Sigmoid colon (tissue), 7 donors: ENCODE measurements at places on chromosomes 7 and 10. TPM values are rescaled to one million over a fixed set of nuclear protein-coding genes. Genes with fewer than 3 reads are reported as not detected.
A peak's percentile ranks its signal among the peaks of the same experiment; 100 is the strongest.

SPDYE11 gene
- not detected for total RNA-seq

TMEM236 gene
- 0.28 TPM for total RNA-seq

DNA sequence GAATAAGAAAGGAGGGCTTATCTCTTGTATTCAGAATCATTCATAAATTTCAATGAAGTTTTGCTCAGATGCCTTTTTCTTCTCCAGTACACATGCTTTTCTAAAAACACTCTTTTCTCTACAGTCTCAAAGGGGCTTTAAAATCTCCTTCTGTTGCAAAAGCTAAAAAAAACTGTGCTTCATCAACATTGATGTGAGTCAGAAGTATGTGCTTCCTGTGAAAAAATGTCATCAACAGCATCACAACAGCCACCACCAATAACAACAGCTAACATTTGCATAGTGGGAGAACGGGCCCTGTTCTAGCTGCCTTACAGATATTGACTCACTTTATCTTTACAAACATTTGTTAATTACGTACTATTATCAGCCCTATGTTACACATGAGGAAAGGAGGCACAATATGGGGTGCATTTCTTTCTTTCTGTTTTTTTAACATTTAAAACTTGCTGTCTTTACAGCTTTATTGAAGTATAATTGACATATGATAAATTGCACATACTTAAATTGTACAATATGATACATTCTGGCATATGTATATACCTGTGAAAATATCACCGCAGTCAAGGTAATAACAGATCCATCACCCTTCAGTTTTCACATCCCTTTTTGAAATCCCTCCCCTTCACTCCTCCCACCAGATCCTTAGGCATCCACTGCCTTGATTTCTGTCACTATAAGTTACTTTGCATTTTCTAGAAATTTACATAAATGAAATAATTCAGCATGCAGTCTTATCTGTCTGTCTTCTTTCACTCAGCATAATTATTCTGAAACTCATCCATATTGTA lies 1605.4 kb upstream of the LRRTM3 start:
- no peak overlapping the region for H3K4me3 ChIP-seq
- H3K27ac ChIP-seq, result no peak overlapping the region
- H3K4me1 ChIP-seq, result no peaks in the 10 kb centered on the region
- no peaks in the 10 kb centered on the region for H3K27me3 ChIP-seq

- no peak overlapping the region for H3K4me3 ChIP-seq
- no peak overlapping the region for H3K27ac ChIP-seq
- no peaks in the 10 kb centered on the region for H3K4me1 ChIP-seq
- no peaks in the 10 kb centered on the region for H3K27me3 ChIP-seq
- no peak for DNase-seq
Measured at GRCh38 chr7:131747658-131748232, 191.3 kb upstream of the PODXL start.

GRCh38 chr7:135719688-135720087 lies 8.3 kb downstream of the SLC13A4 start:
- no peak for DNase-seq
- no peak overlapping the region for H3K4me3 ChIP-seq

DPP6 gene
- 51.2 TPM for total RNA-seq

- H3K27me3 ChIP-seq, result no peaks in the 10 kb centered on the region
- no peak overlapping the region for H3K4me3 ChIP-seq
- no peaks in the 10 kb centered on the region for H3K4me1 ChIP-seq
- H3K27ac ChIP-seq, result peak overlapping the region; percentile 39
- DNase-seq, result no peak
- H3K36me3 ChIP-seq, result peaks cover 8% of the 10 kb centered on the region
Measured at GRCh38 chr7:137873979-137874777, 27.4 kb upstream of the DGKI start.

WDR86 gene
- total RNA-seq, result 23.8 TPM

CYP3A4 gene
- not detected for total RNA-seq

- H3K4me1 ChIP-seq, result no peaks in the 10 kb centered on the region
- no peak overlapping the region for H3K27ac ChIP-seq
- H3K36me3 ChIP-seq, result no peaks in the 10 kb centered on the region
- H3K4me3 ChIP-seq, result no peak overlapping the region
- no peak for DNase-seq
Measured at GRCh38 chr7:72078856-72079255, 333.3 kb downstream of the CALN1 start.

DNA sequence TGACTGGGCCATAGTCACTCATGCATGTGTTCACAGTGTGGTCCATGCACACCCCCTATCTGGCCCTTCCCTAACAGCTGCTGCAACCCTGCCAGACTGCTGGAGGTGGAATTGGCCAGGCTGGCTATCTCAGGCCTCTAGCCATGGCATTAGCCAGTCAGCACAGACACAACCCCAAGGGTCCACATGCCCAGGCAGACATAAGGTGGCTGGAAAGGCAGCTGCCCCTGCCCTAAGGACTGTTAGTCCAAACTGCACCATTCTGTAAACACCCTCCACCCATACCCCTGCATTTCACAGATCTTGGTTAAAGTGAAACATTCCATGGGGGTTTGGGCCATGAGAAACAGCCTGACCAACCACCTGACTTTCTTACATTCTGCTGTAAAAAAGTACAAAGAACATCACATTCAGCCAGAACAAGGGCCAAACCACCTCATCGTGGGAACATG lies 137.4 kb upstream of the KCNMA1 start:
- no peak for DNase-seq
- H3K4me1 ChIP-seq, result peaks cover 8% of the 10 kb centered on the region
- no peak overlapping the region for H3K4me3 ChIP-seq
- no peak overlapping the region for H3K27ac ChIP-seq
- no peaks in the 10 kb centered on the region for H3K27me3 ChIP-seq
- no peaks in the 10 kb centered on the region for H3K36me3 ChIP-seq

- H3K27me3 ChIP-seq, result peaks cover 17% of the 10 kb centered on the region
- H3K36me3 ChIP-seq, result no peaks in the 10 kb centered on the region
- peak; percentile 3 for DNase-seq
- H3K4me3 ChIP-seq, result no peak overlapping the region
Measured at GRCh38 chr10:72082856-72083789, 5.2 kb downstream of the SPOCK2 start.

DNA sequence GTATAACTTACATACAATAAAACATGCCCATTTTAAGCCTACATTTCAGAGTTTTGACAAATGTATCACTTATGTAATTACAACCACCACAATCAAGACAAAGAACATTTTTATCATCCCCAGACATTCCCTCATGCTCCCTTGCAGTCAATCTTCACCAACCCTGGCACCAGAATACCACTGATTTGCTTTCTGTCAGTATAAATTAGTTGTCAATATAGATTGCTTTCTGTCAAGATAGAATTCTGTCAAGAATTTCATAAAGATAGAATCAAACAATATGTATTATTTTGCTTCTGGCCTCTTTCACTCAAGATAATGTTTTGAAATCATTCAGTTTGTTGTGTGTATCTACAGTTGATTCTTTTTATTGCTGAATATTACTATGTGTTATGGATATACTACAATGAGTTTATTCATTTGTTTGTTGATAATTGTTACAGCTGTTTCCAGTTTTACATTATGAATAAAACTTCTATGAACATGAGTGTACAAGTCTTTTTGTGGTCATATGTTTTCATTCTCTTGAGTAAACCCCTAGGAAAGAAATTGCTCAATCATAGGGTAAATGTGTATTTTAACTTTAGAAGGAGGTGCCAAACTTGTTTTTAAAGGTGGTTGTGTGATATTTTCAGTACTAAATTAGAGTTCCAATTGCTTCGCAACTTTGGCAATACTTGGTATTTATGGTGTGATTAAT lies 56.9 kb downstream of the IFIT5 start:
- DNase-seq, result no peak
- H3K4me1 ChIP-seq, result peaks cover 25% of the 10 kb centered on the region
- no peaks in the 10 kb centered on the region for H3K27me3 ChIP-seq
- H3K4me3 ChIP-seq, result no peak overlapping the region
- no peak overlapping the region for H3K27ac ChIP-seq
- H3K36me3 ChIP-seq, result no peaks in the 10 kb centered on the region

STEAP1 gene
- total RNA-seq, result 15.0 TPM

- H3K36me3 ChIP-seq, result no peaks in the 10 kb centered on the region
- no peak overlapping the region for H3K4me3 ChIP-seq
- peaks cover 4% of the 10 kb centered on the region for H3K4me1 ChIP-seq
- no peaks in the 10 kb centered on the region for H3K27me3 ChIP-seq
- H3K27ac ChIP-seq, result no peak overlapping the region
Measured at GRCh38 chr10:71633920-71634319, 85.7 kb downstream of the C10orf105 start.

GRCh38 chr10:119351189-119351588 lies 143.8 kb downstream of the GRK5 start:
- H3K4me1 ChIP-seq, result no peaks in the 10 kb centered on the region
- H3K27me3 ChIP-seq, result no peaks in the 10 kb centered on the region
- no peak for DNase-seq
- H3K27ac ChIP-seq, result peak overlapping the region; percentile 71
- no peak overlapping the region for H3K4me3 ChIP-seq

- H3K27ac ChIP-seq, result no peak overlapping the region
- no peaks in the 10 kb centered on the region for H3K36me3 ChIP-seq
Measured at GRCh38 chr7:42055171-42055570, 181.8 kb downstream of the GLI3 start.

- no peak for DNase-seq
- H3K27me3 ChIP-seq, result no peaks in the 10 kb centered on the region
- no peaks in the 10 kb centered on the region for H3K36me3 ChIP-seq
- no peak overlapping the region for H3K4me3 ChIP-seq
- no peaks in the 10 kb centered on the region for H3K4me1 ChIP-seq
Measured at GRCh38 chr10:42691361-42692120, 53.2 kb upstream of the ZNF33B start.

CAV2 gene
- 89.7 TPM for total RNA-seq

FAS gene
- 44.6 TPM for total RNA-seq

GRCh38 chr10:93064874-93065660 lies 4.5 kb downstream of the CYP26C1 start:
- no peaks in the 10 kb centered on the region for H3K36me3 ChIP-seq
- peaks cover 29% of the 10 kb centered on the region for H3K4me1 ChIP-seq
- peaks cover 84% of the 10 kb centered on the region for H3K27me3 ChIP-seq
- no peak overlapping the region for H3K4me3 ChIP-seq
- no peak for DNase-seq

DNA sequence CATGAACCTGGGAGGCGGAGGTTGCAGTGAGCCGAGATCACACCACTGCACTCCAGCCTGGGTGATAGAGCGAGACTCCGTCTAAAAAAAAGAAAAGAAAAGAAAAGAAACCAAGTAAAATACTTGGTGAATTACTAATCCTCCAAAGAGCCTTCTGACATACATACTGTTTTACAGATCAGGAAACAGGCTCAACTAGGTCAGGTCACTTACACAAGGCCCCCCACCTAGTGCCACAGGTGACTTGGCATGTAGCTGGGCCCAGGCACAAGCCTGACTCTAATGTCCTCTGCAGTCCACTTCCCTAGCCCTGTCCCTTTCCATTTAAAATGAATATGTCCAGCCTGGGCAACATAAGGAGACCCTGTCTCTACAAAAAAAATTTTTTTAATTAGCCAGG lies 157.0 kb downstream of the TPST1 start:
- no peaks in the 10 kb centered on the region for H3K4me1 ChIP-seq
- DNase-seq, result no peak
- no peaks in the 10 kb centered on the region for H3K36me3 ChIP-seq
- no peak overlapping the region for H3K4me3 ChIP-seq
- no peaks in the 10 kb centered on the region for H3K27me3 ChIP-seq

GRCh38 chr7:1569016-1569415 lies 816 bp downstream of the PSMG3 start:
- H3K36me3 ChIP-seq, result no peaks in the 10 kb centered on the region
- H3K4me3 ChIP-seq, result peak overlapping the region; percentile 76
- H3K4me1 ChIP-seq, result no peaks in the 10 kb centered on the region

- DNase-seq, result no peak
- no peak overlapping the region for H3K4me3 ChIP-seq
- H3K27ac ChIP-seq, result no peak overlapping the region
- no peaks in the 10 kb centered on the region for H3K4me1 ChIP-seq
Measured at GRCh38 chr10:8315619-8316021, 261.1 kb downstream of the GATA3 start.

MLXIPL gene
- 2.5 TPM for total RNA-seq

DNA sequence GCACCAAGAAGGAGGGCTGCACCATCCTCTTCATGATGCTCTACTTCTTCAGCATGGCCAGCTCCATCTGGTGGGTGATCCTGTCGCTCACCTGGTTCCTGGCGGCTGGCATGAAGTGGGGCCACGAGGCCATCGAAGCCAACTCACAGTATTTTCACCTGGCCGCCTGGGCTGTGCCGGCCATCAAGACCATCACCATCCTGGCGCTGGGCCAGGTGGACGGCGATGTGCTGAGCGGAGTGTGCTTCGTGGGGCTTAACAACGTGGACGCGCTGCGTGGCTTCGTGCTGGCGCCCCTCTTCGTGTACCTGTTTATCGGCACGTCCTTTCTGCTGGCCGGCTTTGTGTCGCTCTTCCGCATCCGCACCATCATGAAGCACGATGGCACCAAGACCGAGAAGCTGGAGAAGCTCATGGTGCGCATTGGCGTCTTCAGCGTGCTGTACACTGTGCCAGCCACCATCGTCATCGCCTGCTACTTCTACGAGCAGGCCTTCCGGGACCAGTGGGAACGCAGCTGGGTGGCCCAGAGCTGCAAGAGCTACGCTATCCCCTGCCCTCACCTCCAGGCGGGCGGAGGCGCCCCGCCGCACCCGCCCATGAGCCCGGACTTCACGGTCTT lies 1.9 kb downstream of the FZD1 start:
- H3K27ac ChIP-seq, result peak overlapping the region; percentile 89
- H3K27me3 ChIP-seq, result no peaks in the 10 kb centered on the region
- H3K36me3 ChIP-seq, result no peaks in the 10 kb centered on the region
- peak overlapping the region; percentile 72 for H3K4me3 ChIP-seq

- H3K4me3 ChIP-seq, result no peak overlapping the region
- DNase-seq, result no peak
- peaks cover 34% of the 10 kb centered on the region for H3K4me1 ChIP-seq
- H3K27ac ChIP-seq, result no peak overlapping the region
Measured at GRCh38 chr7:97026715-97027426, 2.2 kb upstream of the DLX5 start.

DNA sequence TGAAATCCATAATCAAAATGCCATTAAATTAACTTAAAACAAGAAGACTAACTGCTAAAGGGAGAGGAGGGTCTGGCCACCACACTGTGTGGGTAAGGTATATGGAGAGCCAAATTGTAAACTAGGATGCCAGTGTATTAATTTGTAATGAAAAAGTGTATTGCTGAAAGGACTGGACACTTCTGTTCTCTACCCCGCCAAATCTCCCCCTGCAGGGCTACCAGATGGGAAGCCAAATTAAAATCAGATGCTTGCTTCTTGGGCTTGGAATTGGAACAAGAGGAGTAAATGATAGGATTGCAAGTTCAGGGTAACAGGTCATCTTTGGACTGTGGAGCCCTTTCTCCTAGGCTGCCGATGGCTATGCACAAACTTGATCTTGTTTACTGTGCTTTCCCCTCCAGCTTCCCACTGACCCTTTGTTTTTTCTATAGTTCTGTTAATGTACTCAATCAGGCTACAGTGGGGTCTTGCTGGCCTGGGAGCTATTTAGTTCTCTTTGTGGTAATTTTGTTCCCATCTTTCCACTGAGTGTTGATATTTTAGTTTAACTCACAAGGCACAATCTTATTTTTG lies 932.1 kb upstream of the C7orf33 start:
- no peak overlapping the region for H3K27ac ChIP-seq
- H3K4me3 ChIP-seq, result no peak overlapping the region
- no peaks in the 10 kb centered on the region for H3K36me3 ChIP-seq
- DNase-seq, result no peak
- no peaks in the 10 kb centered on the region for H3K27me3 ChIP-seq
- H3K4me1 ChIP-seq, result no peaks in the 10 kb centered on the region

OR13A1 gene
- not detected for total RNA-seq

GRCh38 chr10:17174626-17175025 lies 26.8 kb downstream of the TRDMT1 start:
- no peak overlapping the region for H3K27ac ChIP-seq
- H3K27me3 ChIP-seq, result no peaks in the 10 kb centered on the region
- H3K36me3 ChIP-seq, result no peaks in the 10 kb centered on the region
- no peaks in the 10 kb centered on the region for H3K4me1 ChIP-seq
- DNase-seq, result no peak
